Chondrocyte (in vitro differentiated cells): ENCODE measurements at places on chromosomes 13 and 19. TPM values are rescaled to one million over a fixed set of nuclear protein-coding genes. Genes with fewer than 3 reads are reported as not detected.

ZNF320 gene
- total RNA-seq: 15.6 to 19.8 TPM (median 16.0 TPM) in 3 replicates

DHDH gene
- total RNA-seq: not detected in 3 replicates

SLC25A30 gene
- 11.6 to 15.0 TPM (median 13.4 TPM) in 3 replicates for total RNA-seq

IRGC gene
- total RNA-seq: not detected in 3 replicates

TMEM221 gene
- 0.27 to 0.57 TPM (median 0.28 TPM) in 3 replicates for total RNA-seq

IGFLR1 gene
- total RNA-seq: 0.59 to 1.4 TPM (median 0.99 TPM) in 3 replicates

ZNF841 gene
- total RNA-seq: 24.3 to 46.8 TPM (median 26.4 TPM) in 3 replicates

ZNF439 gene
- 1.1 to 5.7 TPM (median 4.9 TPM) in 3 replicates for total RNA-seq

CYP2F1 gene
- not detected in 3 replicates for total RNA-seq

RASIP1 gene
- 0.31 to 1.00 TPM (median 0.62 TPM) in 3 replicates for total RNA-seq

IL11 gene
- total RNA-seq: 2.8 to 3.7 TPM (median 3.1 TPM) in 3 replicates

CPB2 gene
- total RNA-seq: not detected in 3 replicates

SMAD9 gene
- total RNA-seq: 8.4 to 9.5 TPM (median 8.9 TPM) in 3 replicates

DNA sequence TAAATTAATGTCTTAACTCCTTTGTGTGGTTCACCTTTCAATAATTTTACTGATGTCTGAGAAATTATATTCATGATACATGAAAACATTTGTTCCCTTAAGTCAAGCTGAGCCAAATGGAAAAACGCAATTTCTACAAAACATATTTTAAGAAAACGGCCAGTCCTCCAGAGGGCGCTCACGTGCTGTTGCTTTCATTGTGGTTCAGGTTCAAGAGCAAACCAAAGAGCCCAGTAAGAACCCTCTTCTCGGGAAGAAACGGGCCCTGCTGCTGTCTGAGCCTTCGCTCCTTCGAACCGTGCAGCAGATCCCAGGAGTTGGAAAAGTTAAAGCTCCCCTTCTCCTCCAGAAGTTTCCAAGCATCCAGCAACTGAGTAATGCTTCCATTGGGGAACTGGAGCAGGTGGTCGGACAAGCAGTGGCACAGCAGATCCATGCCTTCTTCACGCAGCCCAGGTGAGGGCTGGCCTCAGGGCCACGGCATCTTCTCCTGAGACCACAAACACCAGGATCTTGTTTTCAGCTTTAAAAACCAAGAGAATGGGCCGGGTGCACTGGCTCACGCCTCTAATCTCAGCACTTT, 4.3 kb downstream of the FAAP24 start:
- H3K27me3 ChIP-seq: no peaks in the 10 kb centered on the region
- peaks cover 6% of the 10 kb centered on the region for H3K4me1 ChIP-seq
- no peak overlapping the region for H3K27ac ChIP-seq
- H3K36me3 ChIP-seq: peaks cover 2% of the 10 kb centered on the region
- no peak for DNase-seq

- H3K4me1 ChIP-seq: no peaks in the 10 kb centered on the region
- H3K4me3 ChIP-seq: no peak overlapping the region
- H3K27ac ChIP-seq: no peak overlapping the region
These were observed 322.3 kb downstream of the DCLK1 start for GRCh38 chr13:35808846-35809245.

DNA sequence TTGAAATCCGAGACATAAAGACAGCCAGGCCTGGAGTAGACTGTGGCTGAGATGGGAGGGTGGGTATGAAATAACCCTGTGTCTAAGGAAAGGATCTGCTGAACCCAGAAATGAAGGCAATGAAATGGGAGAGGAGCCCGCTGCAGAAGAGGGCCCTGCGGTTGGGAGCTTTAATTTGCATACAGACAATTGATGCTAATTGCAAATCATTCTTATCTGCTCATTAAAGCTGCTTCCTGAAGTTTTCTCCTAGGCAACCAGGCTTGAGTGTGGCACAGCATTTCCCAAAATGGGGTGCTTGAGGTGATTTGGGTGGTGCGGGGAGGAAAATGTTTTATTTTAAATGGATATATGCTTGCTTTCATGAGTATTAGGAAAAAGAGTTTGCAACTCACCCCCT, 55.4 kb downstream of the DPF1 start:
- H3K4me3 ChIP-seq: no peak overlapping the region
- DNase-seq: no peak
- no peaks in the 10 kb centered on the region for H3K27me3 ChIP-seq
- peaks cover 11% of the 10 kb centered on the region for H3K36me3 ChIP-seq

DNA sequence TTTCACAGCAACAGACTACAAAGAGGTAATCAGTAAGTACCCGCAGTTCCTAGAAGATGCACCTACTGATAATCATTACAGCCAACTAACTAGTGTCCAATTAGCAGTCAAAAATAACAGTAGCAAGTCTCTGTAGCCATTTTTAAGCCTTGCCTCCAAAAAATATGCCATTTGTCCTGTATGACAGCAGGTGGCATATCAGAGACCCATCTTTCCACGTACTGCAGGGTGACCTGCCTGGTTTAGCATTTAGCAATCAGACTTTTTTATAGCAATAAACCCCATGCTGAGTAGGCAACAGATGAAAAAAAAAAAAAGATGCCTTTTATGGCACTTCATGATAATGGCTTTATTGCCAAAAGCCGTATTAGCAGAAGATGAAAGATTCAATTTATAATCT, 155.3 kb upstream of the LSM14A start:
- no peaks in the 10 kb centered on the region for H3K4me1 ChIP-seq
- H3K27me3 ChIP-seq: peaks cover 31% of the 10 kb centered on the region
- H3K36me3 ChIP-seq: no peaks in the 10 kb centered on the region
- no peak overlapping the region for H3K4me3 ChIP-seq

GRCh38 chr13:108315273-108315672, 45.8 kb downstream of the TNFSF13B start:
- no peaks in the 10 kb centered on the region for H3K4me1 ChIP-seq
- no peak overlapping the region for H3K4me3 ChIP-seq
- no peaks in the 10 kb centered on the region for H3K36me3 ChIP-seq
- H3K27ac ChIP-seq: no peak overlapping the region

DNA sequence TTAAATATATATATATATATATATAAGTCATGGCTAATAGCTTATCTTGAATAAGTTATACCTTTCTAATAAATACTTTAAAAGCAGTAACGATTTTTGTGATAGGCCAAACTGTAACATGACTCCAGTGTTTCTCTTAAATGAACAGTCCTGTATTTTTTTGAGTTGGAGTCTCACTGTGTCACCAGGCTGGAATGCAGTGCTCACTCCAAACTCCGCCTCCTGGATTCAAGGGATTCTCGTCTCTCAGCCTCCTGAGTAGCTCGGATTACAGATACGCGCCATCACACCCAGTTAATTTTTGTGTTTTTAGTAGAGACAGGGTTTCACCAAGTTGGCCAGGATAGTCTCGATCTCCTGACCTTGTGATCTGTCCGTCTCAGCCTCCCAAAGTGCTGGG, 814.2 kb upstream of the SLITRK5 start:
- H3K27ac ChIP-seq: no peak overlapping the region
- peaks cover 6% of the 10 kb centered on the region for H3K4me1 ChIP-seq
- no peaks in the 10 kb centered on the region for H3K36me3 ChIP-seq
- peak overlapping the region; percentile 31 for H3K4me3 ChIP-seq
- no peaks in the 10 kb centered on the region for H3K27me3 ChIP-seq

GRCh38 chr19:3186160-3186688, 494 bp downstream of the NCLN start:
- peak overlapping the region; percentile 65 for H3K27ac ChIP-seq
- H3K27me3 ChIP-seq: no peaks in the 10 kb centered on the region
- no peaks in the 10 kb centered on the region for H3K36me3 ChIP-seq
- peaks cover 21% of the 10 kb centered on the region for H3K4me1 ChIP-seq
- DNase-seq: peak; percentile 81

- peaks cover 10% of the 10 kb centered on the region for H3K27me3 ChIP-seq
- no peaks in the 10 kb centered on the region for H3K36me3 ChIP-seq
- H3K4me1 ChIP-seq: no peaks in the 10 kb centered on the region
- H3K27ac ChIP-seq: no peak overlapping the region
- DNase-seq: no peak
- H3K4me3 ChIP-seq: no peak overlapping the region
These were observed 285.6 kb downstream of the MTUS2 start for GRCh38 chr13:29105779-29106178.

- no peak for DNase-seq
- peaks cover 6% of the 10 kb centered on the region for H3K36me3 ChIP-seq
- H3K27me3 ChIP-seq: no peaks in the 10 kb centered on the region
- H3K4me1 ChIP-seq: peaks cover 27% of the 10 kb centered on the region
- H3K4me3 ChIP-seq: no peak overlapping the region
These were observed 2.3 kb upstream of the MAP2K7 start for GRCh38 chr19:7901337-7901736.

- H3K4me3 ChIP-seq: no peak overlapping the region
- H3K27me3 ChIP-seq: peaks cover 3% of the 10 kb centered on the region
- no peak overlapping the region for H3K27ac ChIP-seq
These were observed 291.1 kb upstream of the ARGLU1 start for GRCh38 chr13:106858903-106859532.

- no peaks in the 10 kb centered on the region for H3K27me3 ChIP-seq
- no peak overlapping the region for H3K27ac ChIP-seq
- DNase-seq: no peak
These were observed 203.5 kb upstream of the OBI1 start for GRCh38 chr13:78862446-78862845.

- peak; percentile 93 for DNase-seq
- no peaks in the 10 kb centered on the region for H3K36me3 ChIP-seq
- peak overlapping the region; percentile 77 for H3K4me3 ChIP-seq
- H3K4me1 ChIP-seq: peaks cover 44% of the 10 kb centered on the region
These were observed 44.8 kb downstream of the ANKRD10 start for GRCh38 chr13:110869805-110870706.
